ENCODE measurements at places on chromosomes 16 and 17. TPM values are rescaled to one million over a fixed set of nuclear protein-coding genes. Genes with fewer than 3 reads are reported as not detected.
A peak's percentile ranks its signal among the peaks of the same experiment; 100 is the strongest.

DNA sequence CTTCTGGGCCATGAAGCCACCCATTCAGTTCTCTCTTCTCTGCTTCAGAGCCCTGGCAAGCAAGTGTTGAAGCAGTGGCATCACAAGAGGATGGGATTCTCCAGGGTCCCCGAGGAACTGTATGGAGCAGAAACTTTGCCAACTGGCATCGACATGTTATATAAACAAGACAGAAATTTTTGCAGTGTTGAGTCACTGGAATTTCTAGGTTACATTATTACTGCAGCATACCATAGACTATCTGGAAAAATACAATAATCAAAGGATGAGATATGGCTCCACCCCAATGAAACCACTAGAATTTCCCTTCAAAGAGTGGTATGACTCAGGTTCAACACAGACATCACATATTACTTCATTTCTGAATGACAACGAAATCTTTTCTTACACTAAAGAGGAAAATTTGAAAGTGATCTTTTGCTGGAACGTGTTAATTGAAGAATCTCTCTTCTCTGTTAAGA, 343.0 kb upstream of the DYNLRB2 start:
- H3K36me3 ChIP-seq: no peaks in the 10 kb centered on the region
- no peak for DNase-seq
- no peaks in the 10 kb centered on the region for H3K27me3 ChIP-seq
- H3K4me1 ChIP-seq: no peaks in the 10 kb centered on the region

LPO gene
- total RNA-seq: not detected

DNA sequence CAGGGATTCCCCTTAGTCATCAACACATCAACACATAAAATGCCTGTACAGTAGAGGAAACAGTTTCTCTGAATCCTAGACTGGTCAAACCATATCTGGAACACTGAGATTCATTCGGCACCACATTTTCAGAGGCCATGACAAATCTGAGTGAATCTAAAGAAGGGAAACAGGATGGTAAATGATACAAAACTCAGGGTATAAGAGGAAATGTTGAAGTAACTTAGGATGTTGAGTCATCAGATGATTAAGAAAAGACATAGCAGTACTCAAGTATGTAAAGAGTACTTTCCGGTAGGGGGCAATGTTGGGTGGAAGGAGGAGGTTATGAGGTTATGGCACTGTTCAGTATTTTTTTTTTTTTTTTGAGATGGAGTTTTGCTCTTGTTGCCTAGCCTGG, 358.5 kb upstream of the PMFBP1 start:
- no peaks in the 10 kb centered on the region for H3K27me3 ChIP-seq
- no peak overlapping the region for H3K27ac ChIP-seq
- no peaks in the 10 kb centered on the region for H3K36me3 ChIP-seq
- H3K4me1 ChIP-seq: no peaks in the 10 kb centered on the region

GPRC5C gene
- 0.27 TPM for total RNA-seq

GRCh38 chr17:9367156-9367555, 208.5 kb downstream of the STX8 start:
- H3K36me3 ChIP-seq: no peaks in the 10 kb centered on the region
- H3K4me3 ChIP-seq: no peak overlapping the region
- DNase-seq: no peak
- no peak overlapping the region for H3K27ac ChIP-seq
- H3K27me3 ChIP-seq: no peaks in the 10 kb centered on the region

SCGB1C2 gene
- total RNA-seq: not detected

DNA sequence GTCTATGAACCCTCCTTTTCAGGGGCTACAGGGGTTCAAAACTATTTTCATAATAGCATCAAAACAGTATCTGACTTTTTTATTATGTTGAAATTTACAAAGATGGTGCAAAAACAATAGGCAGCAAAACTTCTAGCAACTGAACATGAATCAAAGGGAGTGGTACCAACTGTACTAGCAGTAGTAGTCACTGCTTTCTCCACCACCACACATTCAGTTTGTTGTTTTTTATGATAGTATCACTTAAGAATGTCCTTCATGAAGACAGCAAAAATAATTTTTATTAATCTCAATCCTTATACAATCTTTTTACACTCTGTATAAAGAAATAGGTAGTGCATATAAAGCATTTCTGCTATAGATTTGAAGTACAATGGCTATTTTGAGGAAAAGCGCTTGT, 47.6 kb downstream of the MED13 start:
- H3K4me3 ChIP-seq: no peak overlapping the region
- DNase-seq: no peak
- H3K4me1 ChIP-seq: no peaks in the 10 kb centered on the region

DNAH9 gene
- not detected for total RNA-seq

DNA sequence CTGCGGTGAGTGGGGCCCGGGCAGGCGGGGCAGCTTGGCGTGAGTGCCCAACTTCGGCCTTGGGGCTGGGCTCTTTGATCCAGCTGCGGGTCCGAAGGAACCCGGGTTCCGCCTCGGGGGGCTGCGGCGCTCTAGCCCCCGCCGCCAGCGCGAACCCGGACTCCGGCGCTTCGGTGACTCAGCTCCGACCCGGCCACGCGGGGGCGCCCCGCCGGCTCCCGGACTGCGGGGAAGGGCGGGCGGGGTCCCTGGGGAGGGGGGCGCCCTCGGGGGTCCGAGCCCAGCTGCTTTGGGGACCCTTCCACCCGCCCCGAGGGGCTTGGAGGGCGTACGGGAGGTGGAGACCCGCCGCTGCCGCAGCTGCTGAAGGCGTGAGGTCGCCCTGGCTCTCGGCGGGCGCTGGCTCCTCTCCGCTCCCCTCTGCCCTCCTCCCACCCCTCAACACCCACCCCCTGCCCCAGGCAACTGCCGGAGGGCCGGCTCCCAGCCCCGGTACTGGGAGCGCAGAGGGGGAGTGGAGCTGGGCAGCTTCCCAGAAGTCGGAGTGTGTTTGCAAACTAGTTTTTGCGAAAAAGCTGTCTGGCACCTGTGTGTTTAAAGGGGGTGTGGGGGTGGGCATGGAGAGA, 516 bp downstream of the CPNE2 start:
- DNase-seq: peak; percentile 56
- no peaks in the 10 kb centered on the region for H3K36me3 ChIP-seq
- peaks cover 6% of the 10 kb centered on the region for H3K4me1 ChIP-seq
- H3K4me3 ChIP-seq: peak overlapping the region; percentile 41

ZDHHC1 gene
- 1.3 TPM for total RNA-seq

PKD1 gene
- 58.9 TPM for total RNA-seq

P2RX5 gene
- total RNA-seq: 12.0 TPM

METTL23 gene
- total RNA-seq: 44.6 TPM

GRCh38 chr16:1639860-1640259, 27.7 kb downstream of the CRAMP1 start:
- no peak for DNase-seq
- H3K4me3 ChIP-seq: no peak overlapping the region
- H3K4me1 ChIP-seq: no peaks in the 10 kb centered on the region
- no peaks in the 10 kb centered on the region for H3K27me3 ChIP-seq
- H3K27ac ChIP-seq: no peak overlapping the region
- peaks cover 31% of the 10 kb centered on the region for H3K36me3 ChIP-seq

DNA sequence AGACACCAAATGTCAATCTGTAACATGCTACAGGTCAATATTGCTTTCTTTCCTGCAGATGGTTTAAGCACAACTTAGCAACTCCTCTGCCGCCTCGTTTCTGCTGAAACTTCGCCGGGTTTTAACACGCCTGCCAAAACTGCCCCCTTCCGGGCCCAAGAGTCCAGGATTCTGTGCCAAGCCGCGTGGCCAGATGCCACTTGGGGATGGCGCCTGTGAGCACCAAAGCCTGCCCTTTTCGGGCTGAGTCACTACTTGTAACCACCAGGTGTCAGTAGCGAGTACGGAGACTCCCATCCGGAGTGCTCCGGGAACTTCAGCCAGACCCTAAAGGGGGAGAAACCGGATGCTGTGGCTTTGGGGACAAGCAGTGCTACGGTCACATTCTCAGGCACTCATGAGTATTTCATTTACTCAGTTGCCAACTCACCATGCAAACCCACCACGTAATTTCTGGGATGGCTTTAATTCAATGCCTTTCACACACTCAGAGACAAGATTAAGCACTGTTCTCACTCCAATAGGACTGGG, 7.8 kb downstream of the PMP22 start:
- H3K27ac ChIP-seq: no peak overlapping the region
- peaks cover 23% of the 10 kb centered on the region for H3K27me3 ChIP-seq
- DNase-seq: peak; percentile 26

- DNase-seq: no peak
- no peak overlapping the region for H3K27ac ChIP-seq
- H3K36me3 ChIP-seq: no peaks in the 10 kb centered on the region
- H3K4me1 ChIP-seq: no peaks in the 10 kb centered on the region
- no peaks in the 10 kb centered on the region for H3K27me3 ChIP-seq
Measured at GRCh38 chr16:26727848-26728247, 338.9 kb upstream of the C16orf82 start.

KRTAP4-4 gene
- not detected for total RNA-seq

DNA sequence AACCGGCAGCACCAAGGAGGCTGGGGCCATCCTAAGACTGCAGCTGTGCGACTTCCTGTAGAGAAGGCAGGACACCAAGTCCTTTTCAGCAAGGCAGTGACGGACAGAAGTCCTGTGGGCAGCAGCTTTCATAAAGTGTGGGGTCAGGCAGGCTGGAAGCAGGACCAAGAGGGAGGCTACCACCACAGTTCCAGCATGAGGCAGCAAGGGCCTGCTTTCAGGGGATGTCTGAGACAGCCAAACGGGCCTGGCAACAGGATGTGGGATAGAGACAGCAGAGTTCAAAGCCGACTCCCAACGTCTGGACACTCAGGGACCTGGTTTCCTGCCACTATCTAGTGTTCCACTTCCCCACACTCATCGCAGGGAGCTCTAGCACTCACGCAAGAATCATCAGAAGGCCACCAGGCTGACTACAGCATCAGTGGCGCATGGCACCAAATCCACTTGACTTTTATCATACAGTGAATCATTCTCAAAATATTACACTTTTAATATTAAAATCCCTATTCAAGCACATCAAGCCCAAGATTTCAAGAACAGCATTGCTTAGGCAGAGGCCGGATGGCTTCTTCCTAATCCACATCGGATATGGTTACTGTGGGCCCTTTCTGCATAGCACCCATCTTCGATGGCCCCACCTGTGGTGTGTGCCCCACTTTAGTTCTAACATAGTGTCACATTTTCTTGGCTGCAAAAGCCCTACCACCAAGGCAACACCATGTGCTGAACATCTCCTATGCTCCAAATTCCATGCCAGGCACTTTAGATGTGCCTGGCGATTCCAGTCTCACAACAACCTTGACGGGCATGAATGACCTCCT, 5.2 kb downstream of the USP7 start:
- H3K27me3 ChIP-seq: no peaks in the 10 kb centered on the region
- H3K36me3 ChIP-seq: no peaks in the 10 kb centered on the region
- no peak overlapping the region for H3K27ac ChIP-seq
- peak overlapping the region; percentile 12 for H3K4me3 ChIP-seq

GRCh38 chr17:34300652-34301370, 15.3 kb downstream of the CCL11 start:
- H3K27ac ChIP-seq: no peak overlapping the region
- no peak for DNase-seq
- H3K4me1 ChIP-seq: no peaks in the 10 kb centered on the region
- peaks cover 3% of the 10 kb centered on the region for H3K27me3 ChIP-seq
- no peak overlapping the region for H3K4me3 ChIP-seq

DNA sequence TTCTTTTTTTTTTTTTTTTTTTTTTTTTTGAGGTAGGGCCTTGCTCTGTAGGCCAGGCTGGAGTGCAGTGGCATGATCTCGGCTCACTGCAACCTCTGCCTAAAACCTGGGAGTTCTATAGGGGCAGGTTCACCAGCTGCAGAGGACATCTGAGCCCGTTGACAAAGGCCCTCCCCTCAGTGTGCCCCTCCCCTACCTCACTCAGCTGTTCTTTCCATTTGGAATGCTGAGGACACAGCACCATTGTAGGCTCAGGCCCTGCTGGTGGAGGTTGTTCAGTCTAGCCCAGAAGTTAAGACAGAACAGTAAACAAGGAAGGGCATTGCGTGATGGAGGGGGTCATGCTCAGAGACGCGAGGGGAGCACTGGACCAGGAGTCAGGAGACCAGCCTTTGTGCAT, 21.8 kb upstream of the KIF19 start:
- DNase-seq: no peak
- H3K27me3 ChIP-seq: no peaks in the 10 kb centered on the region
- no peak overlapping the region for H3K4me3 ChIP-seq
- H3K4me1 ChIP-seq: no peaks in the 10 kb centered on the region

GRCh38 chr16:12303653-12304052, 327.1 kb downstream of the SNX29 start:
- no peak for DNase-seq
- no peak overlapping the region for H3K4me3 ChIP-seq
- no peaks in the 10 kb centered on the region for H3K27me3 ChIP-seq
- no peaks in the 10 kb centered on the region for H3K4me1 ChIP-seq
- H3K27ac ChIP-seq: no peak overlapping the region

GLP2R gene
- not detected for total RNA-seq

DNA sequence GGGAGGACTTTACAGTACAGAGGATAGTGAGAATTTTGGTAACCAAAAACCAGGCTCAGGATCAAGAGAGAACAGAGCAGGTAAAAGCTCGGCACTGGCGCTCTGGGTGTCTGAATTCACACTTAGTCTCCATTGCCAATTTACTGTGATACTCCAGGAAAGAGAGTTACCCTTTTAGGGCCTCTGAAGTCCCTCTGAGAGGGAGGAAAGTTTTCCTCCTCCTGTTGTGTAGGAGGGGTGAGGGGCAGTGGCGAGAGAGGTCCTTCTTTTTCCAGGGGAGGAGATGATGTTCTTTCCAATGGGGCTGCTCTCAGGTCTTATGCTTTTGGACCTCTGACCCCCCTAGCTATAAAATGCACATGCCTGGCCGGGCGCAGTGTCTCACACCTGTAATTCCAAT, 5.4 kb upstream of the TNS4 start:
- no peaks in the 10 kb centered on the region for H3K27me3 ChIP-seq
- no peaks in the 10 kb centered on the region for H3K4me1 ChIP-seq
- DNase-seq: no peak
- H3K27ac ChIP-seq: no peak overlapping the region

DNA sequence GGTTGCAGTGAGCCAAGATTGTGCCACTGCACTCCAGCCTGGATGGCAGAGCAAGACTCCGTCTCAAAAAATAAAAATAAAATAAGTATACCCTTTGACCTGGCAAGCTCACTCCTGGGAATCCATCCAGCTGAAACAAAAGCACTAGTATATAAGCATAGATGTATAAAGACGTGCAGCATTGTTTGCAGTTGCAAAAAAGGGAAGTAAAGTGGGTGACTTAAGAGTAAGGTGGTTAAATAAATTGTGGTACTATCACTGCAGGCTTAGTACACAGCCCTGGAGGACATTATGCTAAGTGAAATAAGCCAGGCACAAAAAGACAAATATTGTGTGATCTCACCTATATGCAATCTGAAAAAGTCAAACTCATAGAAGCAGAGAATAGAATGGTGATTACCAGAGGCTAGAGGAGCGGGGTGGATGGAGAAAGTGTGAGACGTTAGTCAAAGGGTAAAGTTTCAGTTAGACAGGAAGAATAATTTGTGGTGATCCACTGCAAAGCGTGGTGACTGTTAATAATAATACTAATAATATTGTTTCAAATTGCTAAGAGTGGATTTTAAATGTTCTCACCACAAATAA, 113.0 kb downstream of the MYO1D start:
- peaks cover 10% of the 10 kb centered on the region for H3K4me1 ChIP-seq
- H3K36me3 ChIP-seq: no peaks in the 10 kb centered on the region
- H3K27me3 ChIP-seq: no peaks in the 10 kb centered on the region
